Naive B cell (primary cell): ENCODE measurements at places on chromosomes 6 and 20. TPM values are rescaled to one million over a fixed set of nuclear protein-coding genes. Genes with fewer than 3 reads are reported as not detected.

The NT5E gene
- polyA plus RNA-seq = 154 TPM

DNA sequence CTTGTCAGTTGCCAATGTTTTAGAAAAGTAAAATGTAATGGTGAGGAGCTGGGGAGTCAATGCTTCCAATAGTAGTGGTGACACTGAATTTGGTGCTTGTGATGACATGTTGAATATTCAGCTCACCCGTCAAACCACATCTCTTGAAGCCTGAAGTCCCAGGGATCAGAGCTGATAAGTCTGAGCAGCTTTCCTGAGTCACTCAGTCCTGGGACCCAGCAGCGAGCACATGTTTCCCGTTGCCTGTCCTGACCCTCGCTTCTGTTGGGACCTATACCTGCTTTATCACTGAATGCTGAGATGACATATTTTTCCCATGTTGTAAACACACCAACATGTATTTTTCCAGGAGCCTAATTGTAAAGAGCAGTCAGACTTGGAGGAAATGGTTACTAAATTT, 693.6 kb downstream of the QKI start:
- DNase-seq = no peak

DNA sequence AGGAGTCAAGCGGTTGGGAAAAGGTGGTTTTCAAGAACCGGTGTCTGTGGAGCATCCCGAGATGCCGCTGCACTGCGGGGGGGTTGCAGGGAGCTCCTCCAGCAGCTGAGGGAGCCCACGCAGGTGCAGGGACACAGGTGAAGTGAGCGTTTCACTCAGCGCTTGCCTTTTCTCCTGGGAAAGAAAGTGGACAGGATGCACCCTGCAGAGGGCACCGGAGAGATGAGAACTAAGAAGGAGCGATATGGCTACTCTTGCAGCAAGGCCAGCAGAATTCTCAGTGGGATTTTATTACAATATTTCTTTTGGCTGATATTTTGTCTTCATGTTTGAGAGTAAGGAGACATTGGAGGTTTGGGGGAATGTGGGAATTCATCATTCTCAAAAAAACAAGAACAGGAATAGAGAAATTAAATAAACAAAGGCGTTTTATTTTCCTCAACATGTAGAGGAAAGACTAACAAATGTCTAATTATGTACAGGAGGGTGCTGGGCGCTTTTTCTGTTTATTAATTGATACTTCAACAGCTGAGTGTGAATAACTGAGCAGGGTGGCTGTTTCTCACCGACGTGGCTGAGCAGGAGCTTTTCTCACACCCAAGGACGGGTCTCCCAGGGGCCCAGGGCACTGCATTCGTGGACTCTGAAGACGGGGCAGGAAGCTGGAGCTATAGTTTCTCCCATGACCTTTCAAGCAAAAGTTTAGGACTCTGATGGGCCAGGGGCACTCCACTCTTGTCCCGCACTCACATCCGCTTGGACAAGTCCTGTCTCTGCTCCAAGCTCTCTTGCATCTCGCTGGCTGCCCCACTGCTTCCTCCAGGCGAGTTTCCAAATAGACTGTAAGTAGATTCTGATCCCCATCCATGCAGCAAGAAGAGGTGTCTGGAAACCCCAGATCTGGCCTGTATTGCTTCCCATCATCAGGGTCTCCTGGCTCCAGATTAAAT, 176.1 kb downstream of the SMOC2 start:
- DNase-seq = no peak

DNA sequence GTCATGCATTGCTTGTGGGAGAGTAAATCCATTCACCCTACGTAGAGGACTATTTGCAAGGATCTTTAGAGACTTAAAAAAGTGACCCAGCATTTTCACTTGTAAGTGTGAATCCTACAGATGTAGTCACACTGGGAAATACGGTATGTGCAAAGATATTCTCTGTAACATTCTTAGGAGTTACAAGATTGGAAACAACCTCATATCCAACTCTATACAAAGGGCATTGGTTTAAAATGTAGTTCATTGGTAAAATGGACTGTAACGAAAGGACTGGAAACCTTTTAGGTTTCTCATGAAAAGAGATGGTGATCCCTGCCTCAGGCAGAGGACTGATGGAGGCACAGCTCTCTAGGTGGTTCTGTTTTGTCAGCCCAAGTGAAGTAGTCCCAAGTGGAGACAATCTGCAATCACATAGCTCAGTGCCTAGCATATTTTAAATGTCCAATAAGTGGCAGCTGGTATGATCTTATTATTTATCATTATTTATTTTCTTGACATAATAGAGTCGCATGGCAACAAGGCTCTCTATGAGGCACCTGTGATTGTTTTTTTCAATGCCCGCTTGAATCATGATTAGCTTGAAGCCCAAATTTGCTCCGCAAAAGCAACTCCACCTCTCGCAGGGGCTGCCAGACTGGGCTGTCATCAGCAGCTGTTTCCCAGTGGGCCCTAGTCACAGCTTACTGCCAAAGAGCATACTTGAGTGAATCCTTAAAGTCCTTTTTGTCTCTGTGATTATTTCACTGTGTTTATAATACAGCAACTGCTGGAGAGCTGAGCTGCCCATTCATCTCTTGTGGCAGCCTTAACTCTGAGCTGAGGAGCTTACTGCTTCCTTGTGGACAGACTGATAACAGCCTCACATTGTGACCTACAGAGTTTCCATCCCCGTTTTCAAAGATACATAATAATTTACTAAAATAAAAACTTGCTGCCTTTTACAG, 19.8 kb upstream of the ENPP1 start:
- DNase-seq = no peak

DNA sequence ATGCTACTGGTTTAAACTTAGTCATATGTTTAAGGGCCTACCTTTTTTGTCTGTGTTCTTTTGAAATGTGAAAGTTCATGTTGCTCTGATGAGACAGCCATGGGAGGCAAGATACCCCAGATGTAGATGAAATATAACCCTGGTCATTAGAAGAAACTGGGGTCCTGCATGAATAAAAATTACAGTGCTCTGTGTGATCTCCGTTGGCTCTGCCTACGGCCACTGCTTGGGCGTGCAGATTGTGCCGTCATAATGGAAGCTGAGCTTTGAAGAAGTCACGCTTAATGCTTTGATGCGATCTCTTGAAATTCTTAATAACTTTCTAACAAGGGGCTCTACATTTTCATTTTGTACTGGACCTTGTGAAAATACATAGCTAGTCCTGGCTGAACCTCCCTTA, at the start of gene TAAR2:
Gene TAAR2, minus strand, starts transcription at position 101 of the 400 bp plus-strand sequence. Its CDS starts 0 bp downstream, at position 101.
- no peak for DNase-seq

DNA sequence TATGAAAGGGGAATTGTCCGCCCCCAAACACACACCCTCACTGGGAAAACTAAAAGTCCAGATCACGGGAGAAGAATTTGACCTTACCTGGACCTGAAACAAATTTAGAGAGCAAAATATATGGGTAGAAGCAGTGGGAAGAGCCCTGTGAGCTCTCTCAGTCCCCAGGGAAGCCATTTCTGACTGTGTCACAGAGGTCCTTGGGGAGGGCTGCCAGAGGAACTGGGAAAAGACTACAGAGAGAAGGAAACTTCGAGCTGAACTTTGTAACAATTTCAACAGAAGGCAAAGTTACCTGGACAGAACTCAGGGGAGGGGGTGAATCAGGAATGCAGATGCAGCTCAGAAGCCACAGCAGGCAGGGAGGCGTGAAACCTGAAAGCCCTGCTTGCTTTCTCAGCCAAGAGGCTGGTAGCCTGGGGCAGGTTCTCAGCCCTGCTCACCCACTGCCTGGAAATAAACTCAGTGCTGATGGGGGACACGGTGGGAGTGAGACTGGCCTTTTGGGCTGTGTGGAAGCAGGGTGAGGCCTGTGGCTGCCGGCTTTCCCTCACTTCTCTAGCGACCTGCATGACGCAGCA, 163.8 kb downstream of the TMEM200A start:
- DNase-seq = no peak

The GGTLC1 gene
- polyA plus RNA-seq = not detected

DNA sequence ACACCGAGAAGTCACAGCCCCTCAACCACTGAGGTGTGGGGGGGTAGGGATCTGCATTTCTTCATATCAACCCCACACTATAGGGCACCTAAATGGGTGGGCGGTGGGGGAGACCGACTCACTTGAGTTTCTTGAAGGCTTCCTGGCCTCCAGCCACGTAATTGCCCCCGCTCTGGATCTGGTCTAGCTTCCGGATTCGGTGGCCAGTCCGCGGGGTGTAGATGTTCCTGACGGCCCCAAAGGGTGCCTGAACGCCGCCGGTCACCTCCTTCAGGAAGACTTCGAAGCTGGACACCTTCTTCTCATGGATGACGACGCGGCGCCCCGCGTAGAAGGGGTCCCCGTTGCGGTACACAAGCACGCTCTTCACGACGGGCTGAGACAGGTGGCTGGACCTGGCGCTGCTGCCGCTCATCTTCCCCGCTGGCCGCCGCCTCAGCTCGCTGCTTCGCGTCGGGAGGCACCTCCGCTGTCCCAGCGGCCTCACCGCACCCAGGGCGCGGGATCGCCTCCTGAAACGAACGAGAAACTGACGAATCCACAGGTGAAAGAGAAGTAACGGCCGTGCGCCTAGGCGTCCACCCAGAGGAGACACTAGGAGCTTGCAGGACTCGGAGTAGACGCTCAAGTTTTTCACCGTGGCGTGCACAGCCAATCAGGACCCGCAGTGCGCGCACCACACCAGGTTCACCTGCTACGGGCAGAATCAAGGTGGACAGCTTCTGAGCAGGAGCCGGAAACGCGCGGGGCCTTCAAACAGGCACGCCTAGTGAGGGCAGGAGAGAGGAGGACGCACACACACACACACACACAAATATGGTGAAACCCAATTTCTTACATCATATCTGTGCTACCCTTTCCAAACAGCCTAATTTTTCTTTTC, at the start of gene DCDC2:
Gene DCDC2, minus strand, starts transcription at position 724 of the 883 bp plus-strand sequence. Its CDS starts 309 bp downstream, at position 415.
- DNase-seq = peak; percentile 18

The SIRPD gene
- polyA plus RNA-seq = not detected

The C20orf202 gene
- not detected for polyA plus RNA-seq
